ENCODE measurements at places on chromosomes 7 and 10. TPM values are rescaled to one million over a fixed set of nuclear protein-coding genes. Genes with fewer than 3 reads are reported as not detected.

- peak; percentile 84 for DNase-seq
Measured at GRCh38 chr7:1169409-1170368, 9.7 kb upstream of the ZFAND2A start.

DNA sequence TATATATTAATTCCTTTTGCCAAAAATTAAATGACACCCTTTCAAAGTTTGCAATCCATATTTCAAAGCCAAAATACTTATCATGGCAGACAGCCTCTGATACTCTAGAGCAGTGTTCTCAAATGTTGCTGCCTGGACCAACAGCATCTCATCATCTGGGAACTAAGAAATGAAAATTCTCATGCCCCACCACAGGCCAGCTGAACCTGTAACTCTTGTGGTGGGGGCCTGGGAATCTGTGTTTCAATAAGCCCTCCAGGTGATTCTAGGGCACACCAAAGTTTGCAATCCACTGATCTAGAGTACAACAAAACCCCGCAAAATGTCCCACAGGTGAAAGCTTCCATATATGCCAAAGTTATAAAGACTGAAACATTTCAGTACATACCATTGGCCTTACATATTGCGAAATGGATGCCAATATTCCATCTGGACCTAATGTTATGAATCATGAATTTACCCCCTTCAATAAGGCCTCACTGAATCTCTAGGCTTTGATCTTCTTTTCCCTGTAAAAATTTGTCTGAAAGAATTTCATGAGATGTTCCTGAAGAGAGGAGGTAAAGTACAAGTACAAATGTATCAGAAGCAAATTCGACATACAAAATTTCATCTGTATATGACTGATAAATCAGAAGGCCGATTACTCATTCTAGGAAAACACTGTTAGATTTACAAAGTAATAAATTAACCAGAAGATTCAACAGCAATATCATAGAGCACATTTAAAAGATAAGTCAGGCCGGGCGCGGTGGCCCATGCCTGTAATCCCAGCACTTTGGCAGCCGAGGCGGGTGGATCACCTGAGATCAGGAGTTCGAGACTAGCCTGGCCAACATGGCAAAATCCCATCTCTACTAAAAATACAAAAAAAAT is 25.3 kb upstream of the EPC1 start:
- no peak for DNase-seq

GRCh38 chr7:139941421-139941820 is 112.4 kb downstream of the TBXAS1 start:
- DNase-seq = no peak

- DNase-seq = no peak
Measured at GRCh38 chr10:79145517-79146470, 77.0 kb downstream of the ZMIZ1 start.

DNA sequence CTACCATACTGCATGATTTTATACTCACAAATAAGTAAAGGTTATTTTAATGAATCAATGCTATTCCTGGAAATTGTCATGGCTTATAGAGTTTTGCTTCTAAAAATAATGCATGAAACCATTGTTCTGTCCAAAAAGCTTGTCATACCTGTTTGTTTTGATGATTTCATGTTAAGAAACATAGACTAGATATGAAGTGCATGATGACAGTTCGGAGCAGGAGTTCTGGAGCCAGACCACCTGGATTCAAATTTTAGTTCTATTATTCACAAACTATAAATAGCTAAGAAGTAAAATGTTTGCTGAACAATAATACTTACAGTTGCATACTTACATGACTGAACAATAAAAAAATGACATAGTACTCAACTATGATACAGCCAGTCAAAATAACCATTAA is 107.0 kb upstream of the AKR1E2 start:
- DNase-seq = no peak

- DNase-seq = no peak
Measured at GRCh38 chr7:16594061-16594460, 51.5 kb downstream of the ANKMY2 start.

- no peak for DNase-seq
Measured at GRCh38 chr10:104938031-104938430, 296.9 kb downstream of the SORCS3 start.

GRCh38 chr7:95396136-95397032 is at the start of gene PON3:
Gene PON3 (minus strand): TSS chr7:95396375. CDS start chr7:95396350, 25 bp downstream.
- DNase-seq = no peak

GRCh38 chr7:43588477-43589132 is 5.7 kb downstream of the STK17A start:
- no peak for DNase-seq

GRCh38 chr10:101286248-101287046 is 57.2 kb upstream of the LBX1 start:
- no peak for DNase-seq

GRCh38 chr10:99769706-99770105 is 12.7 kb upstream of the ABCC2 start:
- no peak for DNase-seq

- DNase-seq = peak; percentile 42
Measured at GRCh38 chr7:74174606-74175082, 488 bp downstream of the EIF4H start.

DNA sequence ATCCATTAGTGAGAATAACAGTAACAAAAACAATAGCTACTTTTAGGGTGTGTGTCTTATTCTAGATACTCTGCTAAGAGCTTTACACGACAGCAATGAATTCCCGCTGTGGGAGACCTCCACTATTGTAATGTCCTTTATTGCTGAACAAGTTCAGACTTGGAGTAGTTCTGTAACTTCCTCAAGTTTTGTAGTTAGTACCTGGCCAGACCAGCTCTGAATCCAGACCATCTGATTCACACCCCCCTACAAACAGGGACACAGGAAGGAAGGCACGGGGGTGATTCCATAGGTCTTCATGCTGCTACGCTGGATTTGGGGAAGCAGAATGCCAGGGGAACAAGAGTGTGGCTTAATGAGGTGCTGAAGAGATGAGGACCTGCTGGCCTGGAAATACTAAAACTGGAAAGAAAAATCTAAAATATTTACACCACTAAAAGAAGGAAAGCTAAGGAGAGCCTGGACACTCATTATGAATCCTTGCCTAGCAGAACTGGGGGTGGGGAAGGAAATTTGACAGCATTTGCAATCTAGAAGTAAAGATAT is 194.6 kb upstream of the TMEM72 start:
- no peak for DNase-seq

DNA sequence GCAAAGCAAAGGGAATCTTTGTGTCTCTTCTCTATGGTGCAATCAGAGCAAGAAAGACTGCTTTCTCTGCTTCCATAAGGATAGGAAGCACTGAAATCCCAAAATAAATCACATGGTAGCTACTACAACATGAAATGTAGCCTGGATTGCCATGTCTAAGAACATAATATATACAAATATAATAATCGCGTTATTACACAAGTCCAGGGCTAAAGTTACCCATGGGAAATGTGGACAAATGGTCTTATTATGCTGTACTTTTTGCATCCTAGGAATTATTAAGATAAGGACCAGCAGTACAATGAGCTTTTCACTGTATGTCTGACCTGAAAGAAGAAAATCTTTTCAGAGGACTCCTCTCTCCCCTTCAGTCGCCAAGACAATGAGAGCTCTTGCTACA is 23.5 kb upstream of the PPP3CB start:
- DNase-seq = no peak

DNA sequence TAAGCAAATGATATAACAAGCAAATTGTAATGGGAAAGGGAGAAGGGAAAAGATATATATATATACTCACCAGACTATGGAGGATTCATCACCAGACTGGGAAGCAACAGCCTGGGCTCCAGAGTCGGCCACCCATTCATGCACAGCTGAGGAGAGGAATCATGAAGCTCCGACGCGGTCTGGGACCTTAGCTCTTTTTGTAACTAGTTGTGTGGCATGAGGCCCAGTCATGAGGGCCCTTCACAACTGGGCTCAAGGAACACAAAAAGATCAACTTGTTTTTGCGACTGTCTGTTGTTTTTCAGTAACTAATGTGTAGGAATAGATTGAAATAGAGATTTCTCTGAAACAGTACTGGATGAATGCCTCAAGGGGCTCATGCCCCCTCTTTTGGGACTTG is 911.2 kb downstream of the TYW1 start:
- no peak for DNase-seq

- DNase-seq = no peak
Measured at GRCh38 chr7:73727952-73728351, 8.5 kb upstream of the STX1A start.

MTG1 gene
- 65.7 TPM for polyA plus RNA-seq

IFIT1B gene
- polyA plus RNA-seq = not detected

LRMDA gene
- polyA plus RNA-seq = 22.1 TPM

UCMA gene
- not detected for polyA plus RNA-seq

CXCL12 gene
- 284 TPM for polyA plus RNA-seq

FAM13C gene
- 4.8 TPM for polyA plus RNA-seq
